Posterior cingulate gyrus (tissue), 11 donors: ENCODE measurements at places on chromosomes 7 and 10.

DNA sequence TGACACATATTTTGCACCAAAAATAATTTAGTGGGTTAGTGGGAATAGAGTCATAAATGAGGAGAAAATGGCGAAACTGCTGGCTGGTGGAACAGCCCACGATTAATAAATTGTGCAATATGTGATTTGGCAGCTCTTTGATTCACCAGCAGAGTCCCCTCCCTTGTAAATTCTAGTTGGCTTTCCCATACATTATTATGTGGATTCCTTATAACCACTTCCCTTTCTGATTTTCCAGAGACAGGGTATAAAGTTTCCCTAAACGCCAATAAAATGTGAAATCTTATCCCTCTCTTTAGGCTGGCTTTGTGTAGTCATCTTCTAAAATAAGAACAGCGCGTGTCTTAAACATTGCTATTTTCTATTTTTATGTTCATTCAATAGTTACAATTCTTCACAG lies 149.4 kb upstream of the FERD3L start:
- no peak for DNase-seq

GRCh38 chr10:62335326-62335725 lies 38.8 kb upstream of the ZNF365 start:
- no peak for DNase-seq

- DNase-seq, result no peak
Measured at GRCh38 chr7:126378642-126379041, 874.1 kb downstream of the GRM8 start.

DNA sequence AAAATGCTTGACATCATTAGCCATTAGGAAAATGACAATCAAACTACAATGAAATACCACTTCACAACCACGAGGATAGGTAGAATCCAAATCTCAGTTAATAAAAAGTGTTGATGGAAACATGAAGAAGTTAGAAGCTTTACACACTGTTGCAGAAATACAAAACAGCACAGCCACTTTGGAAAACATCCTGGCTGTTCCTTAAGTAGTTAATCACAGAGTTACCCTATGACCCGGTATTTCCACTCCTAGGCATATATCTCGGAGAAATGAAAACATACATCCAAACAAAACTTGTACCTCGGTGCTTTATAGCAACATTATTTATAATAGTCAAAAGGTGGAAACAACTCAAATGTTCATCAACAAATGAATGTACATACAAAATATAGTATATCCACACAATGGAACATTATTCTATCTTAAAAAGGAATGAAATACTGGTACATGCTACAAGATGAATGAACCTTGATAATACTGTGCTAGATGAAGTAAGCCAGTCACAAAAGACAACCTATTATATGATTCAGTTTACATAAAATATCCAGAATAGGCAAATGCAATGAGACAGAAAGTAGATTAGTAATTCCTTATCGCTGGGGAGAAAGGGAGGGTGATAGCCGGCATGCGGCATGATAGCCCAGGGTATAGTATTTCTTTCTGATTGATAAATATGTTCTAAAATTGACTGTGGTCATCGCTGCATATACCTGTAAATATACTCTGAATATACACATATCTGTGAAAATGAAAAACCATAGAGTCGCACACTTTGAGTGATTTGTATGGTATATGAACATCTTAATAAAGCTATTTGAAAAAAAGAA lies 1.9 kb downstream of the VWDE start:
- no peak for DNase-seq

DNA sequence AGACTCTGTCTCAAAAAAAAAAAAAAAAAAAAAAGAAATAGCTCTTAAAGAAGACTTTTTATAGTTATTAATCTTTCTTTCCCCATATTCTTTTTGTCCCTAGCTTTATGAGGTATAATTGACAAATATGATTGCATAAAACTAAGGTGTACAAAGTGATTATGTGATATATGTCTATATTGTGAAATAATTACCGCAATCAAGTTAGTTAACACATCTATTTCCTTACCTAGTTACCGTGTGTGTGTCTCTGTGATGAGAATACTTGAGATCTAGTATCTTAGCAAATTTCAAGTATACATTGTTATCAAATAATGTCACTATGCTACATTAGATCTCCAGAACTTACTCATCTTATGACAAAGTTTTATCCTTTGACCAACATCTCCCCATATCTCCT lies 30.7 kb upstream of the UBN2 start:
- DNase-seq, result no peak

- DNase-seq, result no peak
Measured at GRCh38 chr7:90222811-90223725, 11.5 kb downstream of the STEAP2 start.

- no peak for DNase-seq
Measured at GRCh38 chr7:36979810-36980248, 255.5 kb upstream of the AOAH start.

DNA sequence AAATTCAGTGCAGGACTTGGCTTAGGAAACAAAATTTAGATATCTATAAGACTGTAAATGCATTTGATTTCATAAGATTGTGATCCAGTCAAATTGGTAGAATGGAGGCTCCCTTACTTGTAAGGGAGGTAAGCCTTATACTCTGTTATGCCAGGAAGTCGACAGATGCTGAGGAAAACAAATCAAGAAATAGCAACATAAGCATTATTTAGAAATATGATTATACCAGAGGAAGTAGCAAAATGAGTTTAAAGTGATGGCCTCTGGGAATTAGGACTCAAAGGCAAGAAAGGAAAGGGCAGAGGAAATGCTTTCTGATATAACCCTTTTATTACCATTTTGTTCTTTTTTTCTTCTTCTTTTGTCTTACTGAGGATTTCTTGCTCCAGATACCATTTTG lies 40.5 kb upstream of the MTPAP start:
- no peak for DNase-seq
